SK-N-SH (cell line): ENCODE measurements at places on chromosomes 12 and 14.

- no peak for DNase-seq
Measured at GRCh38 chr12:109512608-109513007, 35.2 kb downstream of the UBE3B start.

- no peak for DNase-seq
Measured at GRCh38 chr12:111312708-111313107, 56.2 kb downstream of the PHETA1 start.

GRCh38 chr12:27534765-27535161, 10.8 kb downstream of the PPFIBP1 start:
- no peak for DNase-seq

DNA sequence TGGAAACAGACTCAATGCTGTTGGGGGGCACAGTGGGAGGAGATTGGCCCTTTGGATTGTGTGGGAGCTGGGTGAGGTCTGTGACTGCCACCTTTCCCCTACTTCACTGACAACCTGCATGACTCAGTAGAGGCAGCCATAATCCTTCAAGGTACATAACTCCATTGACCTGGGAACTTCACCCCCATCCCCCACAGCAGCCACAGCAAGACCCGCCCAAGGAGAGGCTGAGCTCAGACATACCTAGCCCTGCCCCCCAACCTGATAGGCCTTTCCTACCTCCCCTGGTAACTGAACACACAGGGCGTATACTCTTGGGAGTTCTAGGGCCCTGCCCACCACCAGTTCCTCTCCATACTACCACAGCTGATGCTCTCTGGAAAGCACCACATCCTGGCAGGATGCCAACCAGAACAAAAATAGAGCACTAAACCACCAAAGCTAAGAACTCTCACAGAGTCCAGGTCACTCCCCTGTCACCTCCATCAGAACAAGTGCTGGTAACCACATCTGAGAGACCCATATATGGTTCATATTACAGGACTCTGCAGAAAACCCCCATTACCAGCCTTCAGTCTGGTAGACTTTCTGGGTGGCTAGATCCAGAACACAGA, 703.9 kb downstream of the FSCB start:
- no peak for DNase-seq

DNA sequence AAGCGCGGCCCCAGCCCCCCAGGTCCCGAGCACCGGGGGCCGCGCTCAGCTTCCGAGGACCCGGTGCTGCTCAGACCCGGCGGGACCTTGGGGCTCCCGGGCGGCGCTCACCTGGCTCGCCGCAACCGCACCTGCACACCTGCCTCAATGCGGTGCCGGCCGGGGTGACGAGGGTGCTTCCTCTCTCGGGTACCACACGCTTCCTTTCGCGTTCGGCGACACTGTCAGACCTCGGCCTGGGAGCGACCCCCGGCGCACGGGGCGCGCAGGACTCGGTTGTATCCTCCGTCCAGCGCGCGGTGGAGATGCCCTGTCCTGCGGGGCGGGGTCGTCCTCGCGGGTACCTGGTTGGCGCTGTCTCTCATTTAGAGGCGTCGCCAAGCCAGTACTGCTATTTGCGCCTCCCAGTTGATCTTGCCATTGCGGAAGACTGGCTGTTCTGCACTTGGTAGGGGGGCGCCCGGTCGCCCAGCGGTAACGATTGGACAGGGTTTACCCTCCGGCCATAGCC, 718 bp downstream of the PACS2 start:
- peak; percentile 68 for DNase-seq

DNA sequence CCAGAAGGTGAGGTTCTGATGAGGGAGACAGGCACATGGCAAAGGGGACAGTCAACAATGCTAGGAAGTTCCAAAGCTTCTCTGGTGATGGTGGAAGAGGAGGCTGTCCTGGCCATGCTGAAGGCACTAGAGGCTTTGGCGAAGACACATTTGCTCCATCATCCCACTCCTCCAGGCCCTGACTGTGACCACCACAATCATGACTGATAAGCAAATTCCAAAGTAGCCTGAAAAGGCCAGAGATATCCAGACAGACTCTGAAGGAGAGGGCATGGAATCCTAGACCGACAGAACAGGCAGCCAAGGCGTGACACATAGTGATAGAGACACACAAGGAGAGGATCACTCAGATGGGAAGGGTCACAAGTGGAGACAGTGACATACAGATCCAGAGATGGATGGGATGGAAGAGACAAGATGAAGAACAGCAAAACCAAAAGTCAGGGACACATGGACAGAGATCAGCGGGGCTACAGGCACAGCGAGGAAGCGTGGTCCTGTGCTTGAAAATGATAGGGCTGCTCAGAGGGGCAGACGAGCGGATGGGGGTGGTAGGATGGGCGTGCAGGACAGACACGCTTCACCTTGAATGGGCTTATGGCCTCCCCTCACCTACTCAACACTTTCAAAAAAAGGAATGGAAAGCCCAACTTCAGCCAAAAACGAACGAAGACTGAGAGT, 1.3 kb downstream of the ZFHX2 start:
- DNase-seq: peak; percentile 42

DNA sequence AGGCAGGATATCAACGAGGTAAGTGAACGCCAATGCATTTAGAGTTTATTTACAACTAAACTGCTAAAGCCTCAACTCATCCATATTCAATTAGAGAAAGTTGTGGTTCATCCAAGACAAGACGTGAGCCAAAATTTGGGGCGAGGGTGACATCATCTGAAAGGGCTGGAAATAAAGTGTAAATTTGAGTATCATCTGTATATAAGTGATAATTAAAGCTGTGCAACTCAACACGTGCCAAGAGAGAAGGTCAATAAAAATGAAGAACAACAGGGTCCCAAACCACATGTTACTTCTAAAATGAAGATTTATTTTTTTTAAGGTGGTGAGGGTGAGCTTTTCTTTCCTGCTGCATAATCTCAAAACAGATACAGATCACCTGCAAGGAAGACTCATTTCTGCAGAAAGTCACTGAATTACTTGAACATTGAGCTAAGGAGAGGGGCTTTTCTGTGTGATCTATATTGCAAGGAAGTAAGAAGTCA, 203.6 kb downstream of the EFCAB11 start:
- DNase-seq: no peak

DNA sequence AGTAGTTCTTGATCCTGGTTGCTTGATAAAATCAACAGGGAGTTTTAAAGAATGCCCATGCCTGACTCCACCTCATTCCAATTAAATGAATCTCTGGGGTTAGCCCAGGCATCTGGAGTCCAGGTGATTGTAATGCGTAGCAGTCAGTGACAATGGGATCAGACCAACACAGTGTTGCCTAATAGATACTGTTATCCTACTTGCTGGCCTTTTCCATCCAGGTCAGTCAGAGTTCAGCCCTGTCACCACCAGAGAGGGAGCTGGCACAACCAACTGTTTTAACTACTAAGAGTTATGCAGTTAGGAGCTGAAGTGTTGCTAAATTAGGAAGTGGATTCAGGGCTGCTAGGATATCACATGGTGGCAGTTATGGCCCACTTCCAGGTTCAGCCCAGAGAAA, 107.1 kb downstream of the GPR135 start:
- peak; percentile 10 for DNase-seq

DNA sequence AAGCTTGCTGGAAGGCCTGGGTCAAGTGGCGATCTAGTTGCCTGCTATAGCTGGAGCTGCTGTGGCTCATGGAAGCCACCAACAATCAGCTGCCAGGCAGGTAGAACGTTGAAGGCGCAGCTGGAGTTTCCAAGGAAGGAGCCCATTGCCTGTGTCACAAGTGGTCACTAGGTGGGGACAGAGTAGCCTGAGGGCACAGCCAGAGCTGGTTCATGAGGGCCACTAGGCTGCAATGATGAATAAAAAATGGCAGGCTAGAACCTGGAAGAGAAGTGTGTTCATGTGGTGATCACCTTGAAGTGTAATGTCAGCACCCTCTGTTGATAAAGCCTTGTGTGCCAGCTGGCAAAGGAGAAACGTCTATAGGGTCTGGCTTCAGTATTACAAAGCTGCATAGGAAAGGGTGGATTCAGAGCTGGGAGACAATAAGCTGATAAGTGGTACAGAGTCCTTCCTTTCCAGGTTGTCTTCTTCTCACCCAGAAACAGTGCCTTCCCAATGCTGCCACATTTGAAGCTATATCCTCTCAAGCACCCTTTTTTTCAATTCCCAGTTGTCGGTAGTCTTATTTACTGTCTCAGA, 165.8 kb downstream of the EMP1 start:
- DNase-seq: peak; percentile 65

GRCh38 chr14:68473794-68474193, 319.1 kb downstream of the ZFP36L1 start:
- no peak for DNase-seq

DNA sequence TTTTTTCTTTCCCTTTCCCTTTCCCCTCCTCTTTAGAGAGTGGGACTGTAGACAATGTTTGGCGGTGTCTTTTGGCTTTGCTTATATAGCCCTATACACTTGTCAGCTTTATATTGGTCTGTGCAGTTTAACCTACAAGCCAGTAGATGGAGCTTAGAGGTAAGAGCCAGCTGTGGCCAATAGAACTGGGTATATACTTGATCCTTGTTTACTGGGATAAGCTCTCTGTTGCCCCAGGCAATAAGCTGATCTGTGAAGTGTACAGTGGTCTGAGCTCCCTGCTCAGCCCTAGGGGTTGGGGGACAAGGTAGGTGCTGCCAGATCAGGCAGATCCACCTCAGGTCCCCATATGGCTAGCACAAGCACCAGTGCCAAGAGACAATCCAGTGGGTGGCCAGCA, 434.1 kb downstream of the NOVA1 start:
- no peak for DNase-seq

DNA sequence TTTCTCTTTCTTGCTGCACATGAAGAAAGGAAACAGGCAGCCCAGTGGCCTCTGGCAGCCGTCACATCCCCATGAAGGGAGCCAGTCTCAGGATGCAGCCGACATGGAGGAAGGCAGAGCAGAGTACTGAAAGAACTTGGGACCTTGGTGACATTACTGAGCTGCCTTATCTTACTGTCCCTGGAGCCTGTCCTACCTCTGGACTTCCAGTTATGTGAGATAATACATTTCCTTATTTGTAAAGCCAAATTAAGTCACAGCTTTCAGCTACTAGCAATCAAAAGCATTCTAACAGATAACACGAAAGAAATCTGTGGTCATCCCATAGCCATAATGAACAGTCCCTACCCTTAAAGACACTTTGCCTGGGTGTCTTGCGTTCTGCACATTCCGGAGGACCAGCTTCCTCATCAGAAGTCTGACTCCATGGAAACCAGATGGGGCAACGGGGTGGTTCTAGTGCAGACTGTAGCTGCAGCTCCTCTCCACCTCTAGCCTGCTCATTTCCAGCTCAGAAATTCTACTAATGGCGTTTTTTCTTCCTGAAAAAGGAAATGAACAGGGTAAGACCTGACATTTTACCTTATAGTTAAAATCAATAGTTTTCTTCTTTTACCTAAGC, 7.8 kb upstream of the EGLN3 start:
- DNase-seq: no peak

DNA sequence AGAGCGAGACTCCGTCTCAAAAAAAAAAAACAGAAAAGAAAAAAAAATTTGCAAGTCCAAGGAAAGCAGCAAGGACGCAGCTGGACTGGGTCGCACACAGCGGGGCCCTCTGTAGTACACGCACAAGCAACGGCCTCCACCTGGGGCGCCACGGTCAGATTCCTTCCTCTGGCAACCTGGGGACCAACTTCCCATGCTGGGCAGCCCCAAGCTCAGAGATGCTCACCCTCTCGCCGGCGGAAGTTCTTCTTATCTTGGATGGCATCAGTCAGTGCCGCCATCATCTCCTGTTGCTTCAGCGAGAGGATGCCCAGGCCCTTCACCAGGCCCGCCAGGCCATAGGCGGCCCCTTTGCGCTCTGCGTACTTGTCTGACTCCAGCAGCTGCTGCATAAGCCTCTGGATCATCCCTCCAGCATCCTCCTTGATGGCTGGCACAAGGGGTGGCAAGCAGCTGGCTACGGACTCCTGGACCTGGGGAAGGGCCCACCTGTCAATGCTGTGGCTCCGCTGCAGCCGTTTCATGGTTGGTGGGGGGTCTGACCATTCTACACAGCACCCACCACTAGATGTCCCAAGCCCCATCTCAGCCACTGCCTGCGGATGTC, 34.5 kb upstream of the RAB35 start:
- DNase-seq: no peak

DNA sequence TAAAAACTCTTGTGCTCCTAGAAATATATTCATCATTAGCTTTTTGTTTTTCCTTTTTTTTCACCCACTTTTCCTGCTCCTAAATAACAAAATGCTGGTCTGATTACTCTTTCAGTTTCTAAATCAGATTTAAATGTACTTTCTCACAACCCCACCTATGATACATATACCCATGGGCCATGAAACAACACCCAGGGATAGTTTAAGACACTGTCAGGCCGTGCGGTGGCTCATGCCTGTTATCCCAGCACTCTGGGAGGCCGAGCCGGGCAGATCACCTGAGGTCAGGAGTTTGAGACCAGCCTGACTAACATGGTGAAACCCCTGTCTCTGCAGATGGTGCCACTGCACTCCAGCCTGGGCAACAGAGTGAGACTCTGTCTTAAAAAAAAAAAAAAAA, 1.6 kb upstream of the NUMB start:
- no peak for DNase-seq

DNA sequence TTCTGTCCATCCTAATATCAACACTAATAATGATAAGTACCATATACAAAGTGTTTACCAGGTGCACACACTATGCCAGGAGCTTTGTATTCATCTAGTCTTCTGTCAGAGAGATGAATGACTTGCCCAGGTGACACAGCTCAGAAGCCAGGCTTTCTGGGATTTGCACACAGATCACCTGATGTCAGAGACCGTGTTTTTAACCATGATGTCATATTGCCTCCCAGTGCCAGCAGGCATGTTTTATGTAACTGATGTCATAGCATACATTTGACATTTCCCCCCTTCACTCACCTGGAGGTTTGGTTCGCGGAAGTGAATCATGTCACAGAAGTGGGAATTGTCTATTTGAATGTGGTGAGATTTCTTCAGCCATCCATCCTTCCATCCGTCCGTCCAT, 5.7 kb downstream of the WSCD2 start:
- DNase-seq: no peak

GRCh38 chr12:113863455-113863845, 102.7 kb downstream of the RBM19 start:
- DNase-seq: no peak

- DNase-seq: no peak
Measured at GRCh38 chr12:94261786-94262185, 113.4 kb downstream of the PLXNC1 start.

- no peak for DNase-seq
Measured at GRCh38 chr14:91858536-91859275, 8.6 kb downstream of the TC2N start.

DNA sequence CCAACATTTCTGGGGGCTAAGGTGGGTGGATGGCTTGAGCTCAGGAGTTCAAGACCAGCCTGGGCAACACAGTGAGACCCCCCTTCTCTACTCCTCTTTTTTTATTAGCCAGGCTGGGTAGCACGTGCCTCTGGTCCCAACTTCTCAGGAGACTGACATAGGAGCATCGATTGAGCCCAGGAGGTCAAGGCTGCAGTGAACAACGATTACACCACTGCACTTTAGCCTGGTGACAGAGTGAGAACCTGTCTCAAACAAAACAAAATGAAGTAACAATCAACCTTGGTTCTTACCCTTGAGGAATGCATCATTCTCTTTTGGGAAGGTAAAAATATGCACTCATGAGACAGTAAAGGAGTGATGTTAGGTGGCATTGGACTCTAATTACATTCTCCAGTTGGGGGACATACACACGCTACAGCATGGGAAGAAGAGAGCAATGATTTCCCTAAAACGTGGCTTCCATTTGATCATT, 3.9 kb upstream of the NIN start:
- no peak for DNase-seq

GRCh38 chr12:24473097-24473496, 475.8 kb downstream of the BCAT1 start:
- no peak for DNase-seq

GRCh38 chr12:124289634-124290600, 5.0 kb upstream of the RFLNA start:
- peak; percentile 77 for DNase-seq

- DNase-seq: no peak
Measured at GRCh38 chr14:88005050-88005481, at the start of gene GPR65. Gene GPR65 (plus strand): TSS chr14:88005135. CDS start chr14:88010848, 5,713 bp downstream.
